ENCODE measurements at places on chromosomes 3 and 15. TPM values are rescaled to one million over a fixed set of nuclear protein-coding genes. Genes with fewer than 3 reads are reported as not detected.

Gene RARRES1
- not detected for total RNA-seq

GRCh38 chr3:67318162-67318561, 320.1 kb downstream of the KBTBD8 start:
- no peak overlapping the region for H3K4me3 ChIP-seq
- H3K27me3 ChIP-seq, result no peaks in the 10 kb centered on the region
- H3K27ac ChIP-seq, result no peak overlapping the region

Gene ZBTB47
- 0.47 TPM for total RNA-seq

DNA sequence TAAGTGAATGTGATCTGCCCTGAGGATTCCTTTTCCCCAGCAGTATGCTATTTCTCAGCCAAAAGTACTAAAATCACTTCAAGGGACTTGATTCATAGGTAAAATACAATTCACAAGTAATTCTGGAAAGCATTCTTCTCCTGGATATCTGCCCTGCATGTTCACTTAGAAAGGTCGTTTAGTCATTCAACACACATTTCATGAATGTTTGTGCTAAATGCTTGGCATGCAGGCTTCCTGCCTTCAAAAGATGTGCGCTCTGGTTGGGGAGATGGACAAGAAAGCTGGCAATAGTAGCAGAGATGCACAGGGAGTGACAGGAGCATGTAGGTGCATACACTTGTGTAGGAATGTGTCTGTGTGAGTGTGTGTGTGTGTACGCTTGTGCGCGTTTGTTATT, 360.7 kb downstream of the PTPRG start:
- no peaks in the 10 kb centered on the region for H3K36me3 ChIP-seq
- no peaks in the 10 kb centered on the region for H3K27me3 ChIP-seq
- H3K4me3 ChIP-seq, result no peak overlapping the region

DNA sequence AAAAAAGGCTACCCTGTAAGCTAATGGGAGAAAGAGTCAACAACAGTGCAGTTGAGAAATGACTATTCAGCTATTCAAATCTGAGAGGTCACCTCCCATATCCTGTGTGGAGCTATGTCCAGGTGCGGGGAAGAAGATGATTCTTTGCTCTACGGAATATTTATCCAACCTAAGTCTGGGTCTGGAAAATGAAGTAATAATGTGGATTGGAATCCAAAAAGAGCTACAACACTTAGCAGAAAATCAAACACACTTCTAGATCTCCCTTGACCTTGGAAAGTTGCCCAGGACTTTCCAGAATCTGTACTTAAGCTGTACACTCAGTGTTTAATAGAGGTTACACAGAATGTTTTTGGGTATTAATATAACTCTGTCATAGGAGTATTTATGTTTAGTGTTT, 251.9 kb downstream of the NAALADL2 start:
- no peaks in the 10 kb centered on the region for H3K4me1 ChIP-seq
- no peaks in the 10 kb centered on the region for H3K36me3 ChIP-seq
- H3K27ac ChIP-seq, result no peak overlapping the region

- no peak overlapping the region for H3K4me3 ChIP-seq
- no peaks in the 10 kb centered on the region for H3K36me3 ChIP-seq
- no peaks in the 10 kb centered on the region for H3K4me1 ChIP-seq
- no peaks in the 10 kb centered on the region for H3K27me3 ChIP-seq
- H3K27ac ChIP-seq, result no peak overlapping the region
- no peak for DNase-seq
These were observed 150.3 kb upstream of the ARHGEF26 start for GRCh38 chr3:153970741-153971347.
